NCI-H774 (cell line): ENCODE measurements at places on chromosomes 5 and 9.

GRCh38 chr9:93624977-93625376 lies 48.6 kb downstream of the PHF2 start:
- DNase-seq: no peak

DNA sequence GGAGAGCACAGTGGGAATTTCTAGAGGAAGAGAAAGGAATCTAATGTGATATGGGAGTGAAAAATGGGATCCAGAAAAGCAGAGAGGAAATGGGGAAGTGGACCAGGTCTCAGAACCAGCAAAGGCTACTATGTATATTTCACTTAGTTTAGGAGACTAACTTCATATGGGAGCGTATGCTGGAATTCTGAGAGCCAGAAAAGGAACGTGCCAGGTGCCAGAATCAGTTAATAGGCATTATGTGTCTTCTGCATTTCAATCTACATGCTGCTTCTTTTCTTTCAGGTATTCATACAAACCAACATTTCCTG lies 28.5 kb upstream of the IFNA14 start:
- DNase-seq: no peak

DNA sequence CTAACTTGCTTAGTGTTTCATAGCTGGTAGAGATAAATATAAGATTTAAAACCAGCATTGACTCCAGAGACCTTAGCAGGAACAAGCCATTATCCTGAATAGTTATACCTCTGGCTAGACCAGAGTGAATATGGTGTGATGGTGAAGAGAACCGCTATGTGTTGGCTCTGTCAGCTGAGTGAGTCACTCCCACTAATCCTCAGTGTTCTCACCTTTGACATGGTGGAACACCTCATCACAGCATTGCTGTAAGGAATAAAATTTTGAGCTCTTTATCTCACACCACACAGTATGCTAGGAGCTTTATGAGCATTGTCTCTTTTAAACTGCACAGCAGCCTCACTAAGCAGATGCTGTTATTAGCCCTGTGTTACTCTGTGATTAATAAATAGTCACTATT lies 90.7 kb upstream of the DHFR start:
- DNase-seq: no peak

DNA sequence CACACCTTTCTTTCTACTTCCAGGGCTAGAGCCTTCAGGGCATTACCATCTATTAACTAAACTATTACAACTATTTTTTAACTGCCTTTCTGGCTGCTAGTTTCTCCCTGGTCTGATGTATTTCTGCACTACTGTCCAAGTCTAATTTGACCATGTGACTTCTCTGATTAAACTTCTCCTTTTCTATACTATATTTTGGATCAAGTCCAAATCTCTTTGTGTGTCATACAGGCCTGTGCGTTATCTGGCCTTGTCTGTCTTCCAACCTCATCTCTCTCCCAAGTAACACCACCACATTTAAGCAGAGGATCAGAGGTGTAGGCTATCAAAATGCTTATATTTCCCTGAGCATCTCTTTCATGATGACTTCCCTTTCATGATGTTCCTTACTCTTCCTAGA lies 47.2 kb upstream of the OR13F1 start:
- DNase-seq: no peak

- DNase-seq: no peak
Measured at GRCh38 chr5:161094411-161094810, 242.4 kb upstream of the ATP10B start.

DNA sequence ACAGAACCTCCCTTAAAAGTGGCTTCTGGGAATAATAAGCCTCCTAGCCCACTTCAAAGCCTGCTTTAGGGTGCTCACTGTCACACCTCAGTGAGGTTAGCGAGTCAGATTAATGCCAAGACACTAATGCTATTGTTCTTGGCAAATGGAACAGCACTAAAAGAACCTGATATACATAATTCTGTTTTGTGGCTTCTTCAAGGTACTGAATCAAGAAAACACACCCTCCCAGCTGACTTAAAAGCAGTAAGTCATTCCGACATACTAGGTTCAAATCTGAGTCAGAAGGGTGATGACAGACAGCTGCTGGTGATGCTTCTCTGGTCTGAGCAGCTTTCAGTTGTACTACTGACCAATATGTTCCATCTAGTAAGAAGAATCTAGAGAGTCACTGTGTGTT lies 121.6 kb downstream of the OXCT1 start:
- DNase-seq: no peak

- no peak for DNase-seq
Measured at GRCh38 chr5:158786390-158786789, 313.3 kb downstream of the EBF1 start.

- DNase-seq: no peak
Measured at GRCh38 chr5:76305269-76305668, 97.8 kb upstream of the IQGAP2 start.

DNA sequence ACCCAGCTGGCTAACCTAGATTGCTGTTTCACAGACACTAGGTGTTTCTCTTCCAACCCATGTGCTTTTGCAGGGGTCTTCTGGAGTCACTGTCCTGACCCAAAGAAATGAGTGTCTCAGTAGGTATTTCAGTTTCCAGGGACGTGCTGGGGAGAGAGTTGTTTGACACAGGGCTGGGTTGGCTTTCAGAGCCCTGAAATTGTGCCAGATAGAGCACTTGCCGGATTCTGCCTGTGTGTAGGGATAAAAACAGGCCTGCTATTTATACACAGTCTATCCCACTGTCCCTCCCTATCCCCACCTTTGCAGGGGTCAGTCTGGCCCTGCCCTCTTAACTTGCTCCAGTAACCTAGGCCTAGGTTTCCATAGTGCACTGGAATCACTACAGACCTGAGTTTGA lies 957 bp upstream of the HBEGF start:
- DNase-seq: no peak
